ENCODE measurements at places on chromosomes 1 and 21.

DNA sequence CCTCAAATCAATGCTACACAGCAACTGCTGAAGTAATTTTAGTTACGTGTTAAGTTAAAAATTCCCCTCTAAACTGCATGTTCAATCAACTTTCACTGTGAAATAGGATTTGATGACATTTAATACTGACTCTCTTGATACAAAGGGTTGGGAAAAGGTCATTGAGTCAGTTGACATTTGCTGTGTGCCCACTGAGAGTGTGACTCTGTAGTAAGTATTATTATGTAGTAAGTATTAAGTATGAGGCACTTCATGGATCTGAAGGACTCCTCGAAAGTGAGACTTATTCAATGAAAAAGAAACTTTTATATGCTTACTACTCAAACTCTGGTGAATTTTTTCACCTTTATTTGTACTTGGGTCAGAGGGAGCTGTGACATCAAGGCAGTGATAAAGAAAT is 83.1 kb upstream of the S1PR1 start:
- no peak for DNase-seq

GRCh38 chr1:223700942-223701637 is 11.2 kb upstream of the CAPN2 start:
- DNase-seq = peak; percentile 99

DNA sequence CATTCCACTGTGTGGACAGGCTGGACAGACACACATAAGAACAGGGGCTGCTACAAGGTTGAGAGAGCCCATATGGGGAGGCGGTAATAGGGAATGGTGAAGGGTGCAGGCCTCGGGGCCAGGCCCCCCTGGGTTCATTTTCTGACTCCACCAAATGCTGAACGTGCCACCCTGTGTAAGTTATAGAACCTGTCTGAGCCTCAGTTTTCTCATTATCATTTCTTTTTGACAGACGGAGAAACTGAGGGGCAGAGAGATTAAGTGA is 569.5 kb downstream of the PTPRU start:
- no peak for DNase-seq

DNA sequence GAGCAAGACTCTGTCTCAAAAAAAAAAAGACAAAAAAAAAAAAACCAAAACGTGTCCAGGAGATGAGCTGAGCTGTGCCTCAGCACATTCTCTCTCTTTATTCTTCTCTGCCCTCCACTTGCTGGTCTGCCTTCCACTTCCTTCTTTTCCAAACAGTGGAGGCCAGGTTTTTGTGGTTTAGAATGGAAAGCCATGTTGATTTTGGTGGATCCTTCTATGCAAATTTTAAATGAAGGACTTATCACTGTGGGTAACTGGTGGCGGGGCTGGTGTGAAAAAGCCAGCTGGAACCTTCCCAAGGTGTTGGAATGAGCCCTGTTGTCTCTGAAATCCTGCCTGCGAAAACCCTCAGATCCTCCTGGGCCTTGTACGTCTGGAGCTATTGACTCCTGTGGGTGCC is 61.9 kb downstream of the PTPRU start:
- DNase-seq = no peak

- DNase-seq = no peak
Observed at GRCh38 chr1:50111503-50111902, 2.8 kb downstream of the ELAVL4 start.

DNA sequence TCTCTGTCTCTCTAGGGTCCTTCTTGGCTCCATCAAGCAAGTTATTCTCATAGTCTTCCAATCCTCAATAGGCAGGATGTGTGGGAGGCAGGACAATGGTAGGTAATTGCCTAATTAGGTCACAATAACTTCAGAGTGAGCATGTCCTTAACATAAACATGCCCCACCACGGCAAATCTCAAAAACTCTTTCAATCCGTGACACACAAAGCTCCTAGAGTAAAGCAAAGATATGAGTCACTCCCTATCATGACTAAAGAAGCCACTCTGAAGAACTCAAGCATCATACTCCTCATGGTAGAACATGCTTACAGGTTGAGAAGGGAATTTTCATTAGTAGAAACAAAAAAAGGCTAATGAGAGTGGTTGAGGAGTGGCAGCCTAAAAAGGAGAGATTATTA is 4.9 kb downstream of the HAO2 start:
- DNase-seq = peak; percentile 54

- no peak for DNase-seq
Observed at GRCh38 chr1:112692681-112693080, 14.2 kb downstream of the RHOC start.

GRCh38 chr1:237287876-237288521 is 246.0 kb downstream of the RYR2 start:
- DNase-seq = no peak

DNA sequence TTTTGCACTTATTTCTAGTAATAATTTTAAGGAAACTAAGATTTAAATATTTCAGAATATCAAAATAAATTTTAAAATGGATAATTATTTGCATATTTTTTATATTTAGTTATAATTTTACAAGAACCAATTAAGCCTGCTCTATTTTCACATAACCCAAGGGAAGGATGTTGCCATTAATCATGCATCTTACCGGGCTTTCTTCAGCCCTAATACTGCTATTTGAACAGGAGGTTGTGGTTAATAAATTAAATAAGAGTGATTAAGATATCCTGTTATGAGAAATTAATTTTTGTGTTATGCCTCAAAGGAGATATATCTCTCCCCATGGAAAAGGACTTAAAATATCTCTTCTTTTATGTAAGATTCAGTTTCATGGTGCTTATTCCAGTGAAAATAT is 1415.8 kb upstream of the B3GALT2 start:
- DNase-seq = no peak

GRCh38 chr21:14866859-14867765 is 197.7 kb downstream of the NRIP1 start:
- DNase-seq = no peak

DNA sequence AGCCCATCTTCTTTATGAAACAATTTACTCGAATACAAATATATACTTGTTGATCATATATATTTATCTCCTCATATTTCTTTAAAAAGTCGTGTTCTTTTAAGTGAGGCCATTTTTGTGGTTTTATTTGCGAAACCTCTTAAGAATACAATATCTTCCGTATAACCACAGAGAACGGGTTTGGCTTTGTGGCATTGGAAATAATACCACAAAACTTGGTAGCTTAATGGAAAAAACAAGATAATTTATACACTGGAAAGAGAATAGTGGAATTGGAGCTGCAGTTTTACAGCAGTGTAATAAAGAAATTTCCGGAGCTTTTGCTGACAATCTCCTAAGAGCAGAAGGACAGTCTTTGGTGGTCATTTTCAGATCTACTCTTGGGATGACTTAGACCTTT is 29.4 kb downstream of the PTGFR start:
- DNase-seq = peak; percentile 13

- no peak for DNase-seq
Observed at GRCh38 chr1:164785841-164786534, 227.0 kb downstream of the PBX1 start.

DNA sequence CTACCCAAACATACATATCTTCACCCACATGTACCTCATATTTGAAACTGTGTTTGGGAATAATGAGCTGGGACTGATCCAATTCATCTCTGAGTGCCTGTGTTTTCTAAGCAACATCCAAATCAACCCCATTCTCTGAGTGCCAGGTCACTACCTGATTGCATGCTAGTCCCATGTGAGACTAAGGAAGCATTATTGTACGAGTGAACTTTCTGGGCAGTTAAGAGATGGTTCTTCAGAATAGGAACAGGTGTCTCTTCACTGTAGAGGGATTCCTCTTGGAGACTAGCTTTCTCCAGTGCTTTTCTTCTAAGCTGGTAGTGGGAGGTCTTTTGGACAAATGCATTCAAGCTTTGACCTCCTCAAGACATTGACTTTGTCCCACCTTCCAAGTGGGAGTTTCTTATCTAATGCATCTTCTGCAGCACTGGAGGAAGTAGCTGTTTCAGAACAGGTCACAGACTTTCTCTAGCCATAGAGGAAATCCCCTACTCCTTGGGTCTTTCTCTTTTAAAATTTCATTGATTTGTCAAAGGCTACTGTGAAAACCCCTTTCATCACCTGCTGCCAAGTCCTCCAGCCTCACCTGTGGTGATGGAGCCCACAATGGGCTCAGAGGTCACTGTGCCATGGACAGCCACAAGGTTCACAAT is 172.0 kb upstream of the KIAA0040 start:
- no peak for DNase-seq

- peak; percentile 86 for DNase-seq
Observed at GRCh38 chr1:155466996-155467395, 95.6 kb downstream of the ASH1L start.

DNA sequence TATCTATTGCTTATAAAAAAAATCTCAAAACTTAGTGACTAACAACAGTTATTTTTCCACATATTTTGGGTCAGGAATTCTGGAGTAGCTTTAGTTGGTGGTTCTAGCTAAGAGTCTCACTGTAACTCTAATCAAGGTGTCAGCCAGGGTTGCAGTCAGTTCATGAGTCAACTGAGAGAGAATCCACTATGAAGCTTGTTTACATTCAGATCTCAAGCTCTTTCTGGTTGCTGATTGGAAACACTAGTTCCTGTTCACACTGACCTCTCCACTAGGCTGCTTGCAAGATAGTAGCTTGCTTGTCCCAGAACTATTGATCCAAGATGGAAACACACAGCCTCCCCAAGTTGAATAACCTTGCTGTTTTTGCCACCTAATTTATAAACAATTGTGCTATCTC is 1192.1 kb upstream of the B3GALT2 start:
- DNase-seq = peak; percentile 8

DNA sequence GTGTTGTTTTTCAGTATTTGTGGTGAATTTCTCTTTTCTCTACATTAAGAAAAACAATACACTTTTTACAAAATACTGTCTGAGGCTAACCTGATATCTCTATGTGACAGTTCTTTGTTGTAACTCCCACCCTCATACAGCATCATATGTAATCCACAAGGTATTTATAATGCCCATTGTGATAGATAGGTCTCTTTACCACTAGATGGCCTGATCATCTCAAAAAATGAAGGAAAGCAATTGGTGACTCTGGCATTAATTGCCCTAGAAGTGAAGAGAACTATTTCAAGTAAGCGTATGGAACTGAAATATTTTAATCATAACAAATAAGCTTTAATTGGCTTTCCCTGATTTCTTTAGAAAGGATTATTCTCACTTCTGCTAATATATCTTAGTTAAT is 36.2 kb upstream of the HFM1 start:
- DNase-seq = peak; percentile 12

- DNase-seq = peak; percentile 81
Observed at GRCh38 chr21:29382030-29382654, 83.4 kb downstream of the BACH1 start.

GRCh38 chr1:48710915-48711314 is 65.8 kb downstream of the BEND5 start:
- DNase-seq = no peak

GRCh38 chr1:235648954-235649367 is 623 bp downstream of the GNG4 start:
- DNase-seq = peak; percentile 55

DNA sequence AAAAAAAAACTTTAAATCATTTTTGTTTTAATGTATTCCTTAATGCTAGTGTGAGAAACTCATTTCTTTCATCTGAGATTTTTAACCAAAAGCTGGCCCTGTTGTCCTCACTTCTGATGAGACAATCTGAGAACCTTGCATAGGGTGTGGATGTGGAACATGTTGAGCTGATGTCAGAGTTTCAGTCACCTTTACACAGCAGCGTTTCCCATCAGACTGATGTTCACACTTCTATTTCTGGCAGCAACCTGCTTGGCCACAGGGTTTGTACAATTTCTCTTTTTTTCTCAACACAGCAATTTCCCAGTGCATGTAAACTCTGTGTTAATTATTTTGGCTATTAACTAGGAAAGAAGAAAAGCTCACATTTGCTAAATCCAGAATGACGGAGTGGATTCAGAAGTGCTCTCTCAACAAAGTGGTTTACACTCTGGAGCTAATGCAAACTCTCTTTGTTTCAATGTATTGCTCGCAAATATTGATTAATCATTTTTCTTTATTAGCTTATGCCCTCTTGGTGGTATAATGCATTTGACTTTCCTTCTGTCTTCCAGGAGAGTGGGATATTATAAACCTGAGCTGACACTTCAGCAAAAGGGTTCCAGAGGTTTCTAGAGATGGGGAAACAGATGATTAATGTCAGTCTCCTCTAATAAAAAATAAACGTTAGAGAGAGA is 70.5 kb upstream of the HSPA13 start:
- no peak for DNase-seq

- peak; percentile 84 for DNase-seq
Observed at GRCh38 chr1:28882009-28882628, 32.2 kb upstream of the EPB41 start.

- peak; percentile 96 for DNase-seq
Observed at GRCh38 chr1:245091818-245092637, 62.8 kb upstream of the KIF26B start.

GRCh38 chr1:1098681-1099421 is 17.0 kb downstream of the C1orf159 start:
- no peak for DNase-seq

DNA sequence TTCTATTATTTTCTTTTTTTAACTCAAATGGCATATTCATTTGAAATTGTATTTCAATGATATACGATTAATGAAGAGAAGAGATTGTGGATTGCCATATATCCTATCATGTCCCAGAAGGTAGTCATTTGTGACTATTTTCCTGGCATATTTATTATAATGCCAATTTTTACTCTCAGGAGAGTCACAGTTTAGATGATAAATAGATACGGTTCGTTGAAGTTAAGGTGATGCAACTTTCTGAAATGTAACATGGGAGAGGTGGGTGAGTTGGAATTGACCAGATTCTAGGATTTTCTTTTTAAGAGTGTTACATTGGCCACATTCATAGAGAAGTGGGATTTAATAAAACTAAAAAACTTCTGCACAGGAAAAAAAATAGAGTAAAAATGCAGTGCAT is 1138.5 kb downstream of the NCAM2 start:
- DNase-seq = no peak

DNA sequence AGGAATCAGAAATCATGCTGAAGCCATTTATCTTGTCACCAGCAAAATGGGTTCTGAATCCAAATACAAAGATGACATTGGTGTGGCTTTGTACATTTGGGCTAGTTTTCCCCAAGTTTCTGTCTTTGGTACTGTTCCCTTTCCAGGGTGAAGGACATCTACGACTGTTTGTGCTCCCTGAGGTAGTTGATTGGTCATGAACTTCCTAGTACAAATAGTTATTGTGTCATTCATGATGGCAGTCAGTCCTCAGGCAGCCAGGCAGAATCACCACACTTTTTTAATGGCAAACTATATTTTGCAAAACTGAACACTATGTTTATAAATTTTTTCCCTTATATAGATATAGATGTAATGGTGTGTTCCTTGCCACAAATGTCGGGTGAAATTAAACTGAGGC is 46.0 kb downstream of the CEP350 start:
- DNase-seq = no peak

GRCh38 chr1:71438626-71439025 is 357.8 kb upstream of the ZRANB2 start:
- no peak for DNase-seq

GRCh38 chr1:207034208-207034607 is 1.7 kb upstream of the C1orf116 start:
- no peak for DNase-seq

- DNase-seq = no peak
Observed at GRCh38 chr1:54340878-54341277, 65.3 kb downstream of the SSBP3 start.
